ENCODE measurements at places on chromosomes 13 and 19.

DNA sequence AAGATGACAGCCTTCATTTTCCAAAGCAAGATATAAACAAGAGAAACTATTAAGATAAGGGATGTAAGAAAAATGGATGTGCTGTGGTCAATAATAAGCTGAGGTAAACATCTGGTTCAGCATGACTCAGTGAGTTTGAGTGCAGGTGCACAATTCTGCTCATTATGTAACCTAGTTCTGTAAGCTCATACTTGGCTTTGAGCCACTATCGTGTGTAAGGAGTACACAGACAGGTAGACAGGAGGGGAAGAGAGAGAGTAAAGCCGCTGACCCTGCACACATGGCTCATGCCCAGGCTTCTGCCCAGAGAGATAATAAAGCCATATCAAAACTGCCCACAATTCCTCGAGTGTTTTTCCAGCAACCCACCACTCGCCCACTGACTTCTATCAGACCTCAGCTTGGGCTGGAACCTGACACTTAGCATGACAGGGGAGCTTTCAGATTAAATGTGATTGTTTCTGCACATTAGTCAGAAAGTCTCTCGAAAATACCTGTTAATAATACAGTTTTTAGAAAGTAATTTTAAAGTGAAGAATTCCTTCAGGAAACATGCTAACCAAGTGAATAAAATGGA, 51.7 kb downstream of the ZNF91 start:
- no peak for DNase-seq

DNA sequence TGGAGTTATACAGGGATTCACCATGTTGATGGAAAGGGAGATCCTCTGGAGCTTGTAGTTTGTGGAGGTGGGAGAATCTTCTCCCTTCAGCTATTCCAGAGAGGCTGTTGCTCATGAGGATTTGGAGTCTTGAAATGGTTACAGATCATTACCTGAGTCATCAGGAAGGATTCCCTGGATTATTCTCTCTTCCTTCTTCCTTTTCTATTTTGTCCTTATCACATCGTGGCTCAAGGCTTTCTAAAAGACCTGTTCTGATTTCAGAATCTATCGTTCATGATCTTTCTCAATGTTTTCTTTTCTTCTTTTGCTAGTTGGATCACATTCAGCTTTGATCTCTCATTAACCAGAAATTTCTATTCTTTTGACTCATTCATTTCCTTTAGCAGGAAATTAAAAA, 196.0 kb downstream of the KLF5 start:
- DNase-seq, result no peak

GRCh38 chr13:107847406-107847805, 367.9 kb downstream of the LIG4 start:
- DNase-seq, result no peak

DNA sequence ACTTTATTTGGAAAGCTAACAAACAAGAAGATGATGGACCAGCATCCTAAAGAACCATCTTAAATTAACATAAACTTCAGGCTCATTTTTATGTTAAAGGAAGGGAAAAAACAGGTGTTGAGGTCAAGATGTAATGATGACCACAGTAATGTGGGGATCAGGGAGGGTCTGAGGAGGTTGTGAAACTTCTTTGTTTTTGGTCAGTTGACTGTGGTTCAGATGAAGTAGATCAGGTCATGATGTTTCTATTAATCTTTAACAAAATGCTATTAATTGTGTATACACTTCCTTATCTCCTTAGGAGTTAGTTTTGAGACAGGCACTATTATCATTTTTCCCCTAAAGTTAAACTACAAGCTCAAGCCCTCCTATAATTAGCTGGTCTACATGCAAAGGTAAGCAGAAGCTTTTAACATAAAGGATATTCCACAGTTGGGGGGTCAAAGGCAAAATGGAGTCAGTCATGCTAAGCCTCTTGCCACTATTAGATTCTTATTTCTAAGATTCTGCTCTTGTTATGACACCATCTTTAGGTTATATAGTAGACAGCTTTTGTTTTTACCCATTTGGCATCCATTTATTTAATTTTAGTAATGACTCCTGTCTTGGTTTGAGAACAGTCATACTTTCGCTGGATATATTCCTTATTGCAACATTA, 800.1 kb upstream of the PCDH9 start:
- DNase-seq, result no peak

DNA sequence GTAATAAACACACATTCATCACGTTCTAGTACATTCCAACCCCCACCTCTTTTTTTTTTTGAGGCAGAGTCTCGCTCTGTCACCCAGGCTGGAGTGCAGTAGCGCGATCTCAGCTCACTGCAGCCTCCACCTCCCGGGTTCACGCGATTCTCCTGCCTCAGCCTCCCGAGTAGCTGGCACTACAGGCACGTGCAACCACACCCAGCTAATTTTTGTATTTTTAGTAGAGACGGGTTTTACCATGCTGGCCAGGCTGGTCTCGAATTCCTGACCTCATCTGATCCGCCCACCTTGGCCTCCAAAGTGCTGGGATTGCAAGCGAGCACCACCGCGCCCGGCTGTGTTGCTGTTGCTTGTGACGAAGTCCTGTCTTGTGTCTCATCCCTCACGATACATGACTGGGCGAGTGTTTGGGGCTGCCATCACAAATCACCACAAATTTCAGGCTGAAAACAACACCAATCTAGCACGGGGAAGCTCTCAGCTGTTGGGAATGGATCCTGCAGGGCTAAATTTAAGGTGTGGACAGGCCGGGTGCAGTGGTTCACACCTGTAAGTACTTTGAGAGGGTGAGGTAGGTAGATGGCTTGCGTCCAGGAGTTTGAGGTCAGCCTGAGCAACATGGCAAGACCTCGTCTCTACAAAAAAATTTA, 15.7 kb downstream of the MOB3A start:
- DNase-seq, result no peak

DNA sequence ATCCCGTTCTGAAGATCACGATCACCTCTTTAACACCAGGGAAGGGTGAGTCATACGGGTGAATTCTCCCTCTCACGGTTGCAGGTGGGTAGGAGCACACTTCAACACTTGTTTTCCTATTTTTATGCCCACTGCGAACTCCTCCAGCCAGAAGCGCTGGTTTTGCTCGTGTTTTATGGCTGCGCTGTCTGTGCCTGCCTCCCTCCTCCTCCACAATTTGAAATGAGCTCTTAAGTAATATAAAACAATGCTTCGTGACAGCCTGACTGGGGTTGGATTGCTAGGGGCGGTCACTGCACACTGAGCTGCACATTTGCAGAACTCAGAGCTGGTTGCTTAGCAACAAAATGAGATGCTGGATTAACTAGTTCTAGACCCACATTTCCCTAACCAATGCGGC, 12.9 kb downstream of the CCDC70 start:
- DNase-seq, result no peak

DNA sequence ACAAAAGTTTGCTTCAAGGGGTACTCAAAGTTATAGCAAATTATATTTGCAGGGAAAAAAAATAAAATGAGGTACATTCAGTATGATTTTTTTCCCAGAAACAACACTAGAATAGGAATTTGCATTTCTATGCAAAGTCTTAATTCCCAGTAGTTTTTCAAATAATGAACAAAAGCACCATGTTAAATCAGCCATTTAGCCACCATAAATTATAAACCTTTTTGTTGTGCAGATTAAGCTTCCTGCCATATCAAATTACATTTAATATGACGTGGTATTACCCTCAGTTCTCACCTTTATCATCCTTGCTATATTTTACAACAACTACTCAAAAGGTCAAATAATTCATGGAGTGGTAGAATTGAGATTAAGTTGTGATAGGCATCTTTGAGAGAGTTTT, 136.6 kb upstream of the FRY start:
- DNase-seq, result no peak

DNA sequence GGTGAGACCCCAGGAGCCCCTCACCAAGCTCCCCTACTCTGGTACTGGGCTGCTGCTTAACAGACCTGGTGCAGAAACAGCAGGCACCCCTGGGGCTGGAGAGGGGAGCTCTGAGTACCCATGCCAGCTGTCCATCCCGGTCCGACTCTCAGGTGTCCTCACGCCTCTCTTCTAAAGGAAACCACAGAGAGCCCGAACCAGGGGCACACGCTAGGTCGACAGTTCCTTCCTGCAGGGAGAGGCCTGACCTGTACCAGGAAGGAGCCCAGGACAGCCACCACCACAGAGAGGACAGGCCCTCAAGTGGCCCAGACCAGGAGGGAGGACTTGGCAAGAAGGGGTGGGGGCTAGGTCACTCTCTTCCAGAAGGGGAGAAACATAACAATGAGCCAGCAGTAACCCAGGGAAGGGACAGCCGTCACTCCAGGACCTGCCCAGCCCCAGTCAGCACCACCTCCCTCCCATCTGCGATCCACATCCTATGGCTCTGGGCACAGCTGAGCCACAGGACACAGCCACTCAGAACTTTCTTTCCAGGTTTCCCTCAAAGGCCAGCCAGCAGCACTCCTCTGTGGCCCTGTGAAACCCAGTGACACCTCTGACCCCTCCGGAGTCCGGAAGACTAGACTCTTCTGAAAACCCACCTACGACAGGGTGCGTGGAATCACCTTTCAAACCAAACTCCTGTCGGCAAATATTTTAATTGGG, 13.0 kb upstream of the SLC35E1 start:
- DNase-seq, result no peak

- no peak for DNase-seq
Observed at GRCh38 chr19:33247441-33247819, 21.8 kb upstream of the SLC7A10 start.

DNA sequence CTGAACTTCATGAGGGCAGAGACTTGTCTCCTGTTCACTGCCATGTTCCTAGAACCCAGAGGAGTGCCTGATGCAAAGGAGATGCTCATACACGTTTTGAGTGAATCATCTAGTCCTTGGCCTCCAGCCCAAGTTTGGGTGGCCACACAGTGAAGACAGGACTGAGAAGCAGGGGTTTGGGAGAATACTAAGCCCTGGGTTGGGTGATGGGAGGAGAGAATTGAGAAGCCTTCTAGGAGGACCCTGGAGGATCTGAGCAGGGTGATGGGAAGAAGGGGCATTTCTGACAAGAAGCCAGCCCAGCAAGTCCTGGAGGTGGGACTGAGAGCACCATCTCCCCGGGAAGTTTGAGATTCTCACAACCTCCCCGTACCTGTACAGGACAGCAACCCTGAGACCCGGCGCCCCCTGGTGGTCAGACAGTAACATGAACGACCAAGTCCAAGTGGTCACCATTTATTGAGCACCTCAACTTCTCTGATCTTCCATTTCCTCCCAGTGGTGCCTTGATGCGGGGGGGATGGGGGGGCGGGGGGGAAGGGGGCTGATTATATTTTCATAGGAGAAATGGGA, 11.0 kb downstream of the CTU1 start:
- no peak for DNase-seq
